Activated CD4-positive, CD25-positive, alpha-beta regulatory T cell (primary cell): ENCODE measurements at places on chromosomes 1 and 21.

- DNase-seq, result no peak
Observed at GRCh38 chr1:103461161-103462105, 64.1 kb upstream of the RNPC3 start.

DNA sequence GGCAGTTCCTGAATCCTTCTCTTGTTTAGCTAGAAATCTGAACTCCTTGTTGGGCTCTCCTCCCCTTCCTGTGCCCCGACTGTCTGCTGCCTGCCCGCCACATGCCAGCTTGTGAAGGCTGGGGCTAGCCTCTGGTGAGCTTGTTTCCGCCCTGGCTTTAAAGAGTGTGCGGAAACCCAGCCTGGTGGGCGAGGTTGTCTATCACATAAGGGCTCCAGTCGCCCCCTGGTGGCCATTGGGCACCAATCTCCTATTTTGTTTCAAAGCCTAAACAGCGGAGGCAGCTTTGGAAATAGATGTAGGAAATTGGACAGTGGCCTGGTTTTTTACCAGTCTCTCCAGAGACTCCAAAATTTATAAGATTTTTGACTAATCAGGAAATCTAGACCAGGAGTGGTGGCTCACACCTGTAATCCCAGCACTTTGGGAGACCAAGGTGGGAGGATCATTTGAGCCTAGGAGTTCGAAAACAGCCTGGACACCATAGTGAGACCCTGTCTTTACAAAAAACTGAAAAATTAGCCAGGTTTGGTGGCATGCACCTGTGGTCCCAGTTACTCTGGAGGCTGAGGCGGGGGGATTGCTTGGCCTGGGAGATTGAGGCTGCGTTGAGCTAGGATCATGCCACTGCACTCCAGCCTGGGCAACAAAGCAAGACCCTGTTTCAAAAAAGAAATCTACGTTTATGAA is 9.8 kb downstream of the ATP8B2 start:
- DNase-seq, result peak; percentile 84

DNA sequence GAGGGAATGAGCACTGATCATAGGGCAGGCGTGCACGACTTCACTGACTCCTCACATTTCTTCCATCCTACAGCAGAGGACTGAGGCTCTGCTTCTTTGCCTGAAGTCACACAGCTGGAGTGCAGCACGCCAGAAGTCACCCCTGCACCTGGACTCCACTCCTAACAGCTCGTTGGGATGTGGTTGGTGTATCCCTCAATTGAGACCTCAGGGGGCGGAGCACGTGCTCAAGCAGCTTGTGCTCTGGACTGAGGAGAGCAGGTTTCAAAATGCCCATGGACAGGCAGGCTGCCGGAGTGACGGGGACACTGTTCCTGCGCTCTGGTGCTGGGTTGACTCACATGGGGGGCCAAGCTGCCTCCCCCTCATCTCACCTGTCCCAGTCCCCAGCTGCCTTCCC is 13.9 kb downstream of the CHIT1 start:
- no peak for DNase-seq

- DNase-seq, result no peak
Observed at GRCh38 chr1:12472798-12473551, 145.0 kb downstream of the DHRS3 start.

DNA sequence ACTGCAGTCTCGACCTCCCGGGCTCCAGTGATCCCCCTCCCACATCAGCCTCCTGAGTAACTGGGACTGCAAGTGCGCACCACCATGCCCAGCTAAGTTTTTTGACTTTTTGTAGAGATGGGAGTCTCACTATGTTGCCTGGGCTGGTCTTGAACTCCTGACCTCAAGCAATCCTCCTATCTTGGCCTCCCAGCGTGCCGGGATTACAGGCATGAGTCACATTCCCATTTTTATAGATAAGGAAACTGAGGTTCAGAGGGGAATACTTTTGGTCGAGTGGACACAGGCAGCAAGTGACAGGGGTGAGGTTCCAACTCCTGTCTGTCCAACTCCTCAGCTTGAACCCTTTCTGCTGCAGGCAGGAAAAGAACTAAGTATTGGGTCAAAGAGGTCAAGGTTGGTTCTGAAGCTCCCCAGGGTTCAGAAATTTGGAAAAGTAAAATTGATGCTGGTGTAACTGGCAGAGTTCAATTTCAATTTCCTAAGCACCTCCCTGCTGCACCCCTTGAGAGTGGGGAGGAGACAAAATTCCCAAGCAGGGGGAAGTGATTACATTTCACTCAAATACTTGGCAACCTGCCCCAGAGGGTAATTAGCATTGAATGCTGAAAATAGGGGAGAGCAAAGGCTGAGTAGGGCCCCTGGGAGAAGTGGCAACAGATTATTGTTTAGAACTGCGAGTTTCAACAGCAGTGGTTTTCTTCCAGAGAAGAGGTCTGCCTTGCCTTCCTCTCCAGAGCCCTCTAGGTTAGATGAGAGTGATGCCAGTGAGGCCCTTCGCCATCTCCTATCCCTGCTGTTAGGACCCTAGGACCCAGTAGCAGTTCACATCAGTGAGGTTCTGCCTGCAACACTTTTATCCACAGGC is 17.5 kb upstream of the ALPL start:
- no peak for DNase-seq

DNA sequence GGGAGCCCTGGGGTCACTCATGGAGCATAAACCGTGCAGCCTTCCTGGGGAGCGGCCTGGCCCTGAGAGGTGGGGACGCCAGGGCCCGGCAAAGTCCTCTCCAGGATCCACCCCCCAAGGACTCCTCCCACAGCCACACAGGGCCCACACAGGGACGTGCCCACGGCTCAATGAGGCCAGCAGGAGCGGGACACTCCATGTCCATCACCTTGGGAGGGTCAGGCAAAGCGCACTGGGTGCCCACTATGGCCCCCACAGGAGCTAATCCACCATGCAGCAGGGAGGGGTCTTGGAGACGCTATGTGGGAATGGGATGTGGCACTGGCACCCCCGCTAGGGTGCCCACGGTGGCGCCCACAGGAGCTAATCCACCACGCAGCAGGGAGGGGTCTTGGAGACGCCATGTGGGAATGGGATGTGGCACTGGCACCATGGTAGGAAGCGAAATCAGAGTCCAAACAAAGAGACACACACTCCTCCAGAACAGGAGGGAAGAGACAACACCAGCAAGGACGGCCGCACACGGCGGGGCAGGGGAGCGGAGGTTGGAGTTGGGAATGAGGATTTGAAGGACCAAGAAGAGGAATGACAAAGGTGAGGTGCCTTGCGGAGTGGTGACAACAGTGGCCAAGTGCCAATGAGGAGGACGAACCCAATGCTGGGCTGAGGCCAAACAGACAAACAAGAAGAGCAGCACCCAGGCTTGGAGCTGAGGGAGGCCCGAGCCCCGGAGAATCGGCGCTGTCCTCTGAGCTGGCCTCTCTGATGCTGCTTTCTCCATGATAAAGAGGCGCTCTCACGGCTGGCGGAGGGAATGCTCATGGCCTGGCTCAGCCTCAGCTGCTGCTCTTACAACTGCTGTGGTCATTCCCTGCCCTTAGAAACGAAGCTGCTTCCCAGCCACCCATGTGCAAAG is 18.1 kb upstream of the SLC19A1 start:
- DNase-seq, result no peak

DNA sequence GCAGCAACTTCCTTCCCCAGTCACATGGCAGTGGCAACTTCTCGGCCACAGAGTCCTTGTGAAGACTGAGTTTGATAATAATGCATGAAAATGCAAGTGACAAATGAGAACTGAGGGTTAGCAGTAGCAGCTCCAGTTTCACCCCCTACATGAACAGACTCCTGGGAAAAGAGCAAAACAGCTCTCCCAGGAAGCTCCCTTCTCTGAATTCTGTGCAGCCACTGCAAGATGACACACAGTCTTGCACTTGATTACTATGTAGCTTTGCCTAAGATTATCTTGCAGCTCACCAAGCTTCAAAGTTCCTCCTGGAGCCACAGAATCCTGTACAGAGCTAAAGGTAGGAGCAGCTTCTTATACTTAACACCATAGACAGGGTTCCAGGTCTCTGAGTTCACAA is 4.7 kb downstream of the PGBD5 start:
- no peak for DNase-seq

DNA sequence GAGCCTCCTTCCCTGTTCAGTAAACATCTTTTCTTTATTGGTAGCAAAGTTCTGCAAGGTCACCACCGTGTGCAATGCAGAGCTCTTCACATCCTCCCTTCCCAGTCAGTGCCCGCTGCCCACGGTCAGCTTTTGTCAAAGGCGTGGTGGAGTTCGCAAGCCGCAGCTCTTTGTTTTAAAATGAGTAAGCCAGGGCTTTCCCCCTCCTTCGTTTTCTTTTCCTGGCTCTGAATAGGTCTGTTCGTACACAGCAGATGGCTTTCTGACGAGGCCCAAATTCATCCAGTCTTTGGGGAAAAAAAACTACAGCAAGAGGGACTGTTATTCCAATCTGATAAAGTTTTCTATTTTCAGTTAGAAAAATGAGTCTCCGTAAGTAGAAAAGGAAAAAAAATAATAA is 153.2 kb downstream of the LRIG2 start:
- no peak for DNase-seq

GRCh38 chr1:84842748-84843231 is 50.2 kb downstream of the LPAR3 start:
- DNase-seq, result no peak

GRCh38 chr1:54542962-54543539 is 5.0 kb upstream of the ACOT11 start:
- DNase-seq, result no peak

DNA sequence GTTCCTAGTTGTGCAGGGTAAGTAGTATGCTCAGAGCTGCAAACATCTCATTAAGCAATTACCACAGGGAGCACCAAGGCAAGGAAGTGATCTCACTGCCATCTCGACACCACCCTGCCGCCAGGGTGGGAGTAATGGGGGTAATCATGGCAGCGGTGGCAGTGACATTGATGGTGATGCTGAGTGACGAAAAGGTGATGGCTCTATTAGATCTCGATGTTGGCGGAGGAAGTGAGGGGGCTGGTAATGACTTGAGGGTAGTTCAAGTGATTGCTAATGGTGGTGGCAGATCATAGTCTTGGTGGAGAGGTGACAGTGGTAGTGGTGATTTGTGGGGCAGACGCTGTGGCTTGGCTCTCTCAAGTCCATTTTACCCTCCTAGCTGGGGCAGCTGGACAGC is 25.4 kb upstream of the TENT5B start:
- DNase-seq, result no peak

- no peak for DNase-seq
Observed at GRCh38 chr1:246724731-246725095, 504 bp downstream of the SCCPDH start.

GRCh38 chr1:246179401-246179800 is 327.7 kb downstream of the SMYD3 start:
- no peak for DNase-seq

GRCh38 chr1:167905182-167905581 is 8.8 kb downstream of the ADCY10 start:
- no peak for DNase-seq

DNA sequence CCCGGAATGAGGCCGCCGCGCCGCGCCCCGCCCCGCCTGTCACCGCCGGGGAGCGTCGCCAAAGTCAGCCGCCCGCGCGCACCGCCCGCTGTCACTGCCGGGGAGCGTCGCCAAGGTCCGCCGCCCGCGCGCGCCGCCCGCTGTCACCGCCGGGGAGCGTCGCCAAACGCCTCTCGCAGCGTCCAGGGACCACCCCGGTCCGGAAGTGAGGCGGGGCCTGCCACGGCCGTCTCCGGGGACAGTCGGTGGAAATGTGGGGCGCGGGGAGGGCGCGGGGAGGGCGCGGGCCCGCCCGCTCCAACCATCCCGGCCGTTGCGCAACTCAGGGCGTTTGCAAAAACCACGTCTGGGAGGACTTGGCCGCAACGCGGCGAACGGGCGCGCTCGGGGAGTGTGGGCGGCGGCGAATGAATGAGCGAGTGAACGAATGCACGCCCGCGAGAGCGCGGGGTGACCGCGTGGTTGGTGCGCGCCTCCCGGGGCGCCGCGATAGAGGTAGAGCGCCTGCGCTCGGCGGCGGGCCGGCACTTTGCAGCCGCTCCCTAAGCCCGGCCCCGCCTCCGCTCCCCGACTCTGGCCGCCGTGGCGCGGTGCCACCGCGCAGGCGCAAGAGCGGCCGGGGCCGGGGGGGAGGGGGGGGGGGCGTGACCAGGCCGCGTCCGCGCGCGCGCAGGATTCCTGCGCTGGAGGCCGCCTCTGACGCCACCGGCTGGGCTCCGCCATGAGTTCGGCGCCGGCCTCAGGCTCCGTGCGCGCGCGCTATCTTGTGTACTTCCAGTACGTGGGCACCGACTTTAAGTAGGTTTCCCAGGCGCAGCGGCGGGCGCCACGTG is at the start of the genes ACAP3 and PUSL1:
Gene ACAP3, minus strand, starts transcription at position 8 of the 833 bp plus-strand sequence. CDS start 115 bp downstream, outside the sequence.
Gene PUSL1, plus strand, starts transcription at position 675 of the 833 bp plus-strand sequence. Its CDS starts 47 bp downstream, at position 722.
- DNase-seq, result peak; percentile 75

DNA sequence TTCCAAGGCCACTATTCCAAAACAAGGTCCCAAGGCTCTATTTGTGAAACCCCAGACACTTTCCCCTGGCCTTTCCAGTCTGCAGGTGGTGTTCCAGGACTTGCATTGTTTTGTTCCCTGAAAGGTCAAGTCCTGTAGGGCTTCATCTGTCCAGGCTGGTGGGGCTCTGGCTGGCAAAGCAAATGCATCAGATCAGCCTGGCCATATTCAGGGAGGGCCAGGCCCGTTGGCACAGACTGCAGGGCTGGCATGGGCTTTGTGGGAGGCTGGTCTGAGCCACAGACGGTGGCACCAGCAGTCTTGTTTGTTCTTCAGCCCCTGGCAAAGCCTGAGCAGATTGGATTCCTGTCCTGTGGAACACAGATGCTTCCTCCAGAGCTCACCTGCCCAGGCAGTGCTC is 93.0 kb downstream of the SPATA46 start:
- DNase-seq, result no peak

- DNase-seq, result no peak
Observed at GRCh38 chr1:91759076-91759475, 126.9 kb downstream of the TGFBR3 start.

GRCh38 chr1:172672720-172673119 is 13.8 kb downstream of the FASLG start:
- no peak for DNase-seq

- no peak for DNase-seq
Observed at GRCh38 chr1:183096894-183097293, 73.7 kb downstream of the LAMC1 start.

GRCh38 chr1:232139444-232139843 is 490.5 kb downstream of the SIPA1L2 start:
- no peak for DNase-seq

- no peak for DNase-seq
Observed at GRCh38 chr1:90781534-90781933, 64.4 kb upstream of the BARHL2 start.

DNA sequence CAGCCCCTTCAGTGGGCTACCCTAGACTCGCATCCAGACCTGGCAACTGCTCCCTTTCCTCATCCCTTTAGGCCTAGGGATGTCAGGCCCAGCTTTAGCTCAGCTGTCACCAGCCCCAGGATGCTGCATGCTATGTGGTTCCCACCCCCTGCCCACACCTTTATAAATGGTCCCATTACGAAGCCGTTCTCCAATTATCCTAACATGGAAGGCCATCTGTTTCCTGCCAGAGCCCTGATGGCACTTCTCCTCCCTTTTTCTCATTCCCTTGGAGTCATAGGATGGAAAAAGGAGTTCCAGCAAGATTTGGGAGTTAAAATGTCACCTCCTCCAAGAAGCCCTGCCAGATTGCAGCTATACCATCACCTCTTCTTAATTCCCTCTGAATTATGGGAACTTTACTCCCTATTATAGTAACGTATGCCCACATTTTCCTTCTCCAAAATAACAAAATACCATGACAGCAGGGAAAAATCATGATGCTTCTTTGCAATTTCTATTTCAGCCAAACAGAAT is 205.0 kb upstream of the GRIK3 start:
- no peak for DNase-seq
